IgD-negative memory B cell (primary cell): ENCODE measurements at places on chromosomes 4 and X. TPM values are rescaled to one million over a fixed set of nuclear protein-coding genes. Genes with fewer than 3 reads are reported as not detected.

SLC6A14 gene
- not detected for polyA plus RNA-seq

NUP62CL gene
- 3.1 TPM for polyA plus RNA-seq

FAM133A gene
- polyA plus RNA-seq: not detected

PI4K2B gene
- polyA plus RNA-seq: 13.2 TPM

STAP1 gene
- 110 TPM for polyA plus RNA-seq

UGT8 gene
- polyA plus RNA-seq: 6.1 TPM
